Psoas muscle (tissue), 8 donors: ENCODE measurements at places on chromosomes 6 and 20. TPM values are rescaled to one million over a fixed set of nuclear protein-coding genes. Genes with fewer than 3 reads are reported as not detected.

- peaks cover 63% of the 10 kb centered on the region for H3K36me3 ChIP-seq
- H3K4me3 ChIP-seq, result no peak overlapping the region
- peak; percentile 73 for DNase-seq
- peak overlapping the region; percentile 33 for H3K27ac ChIP-seq
- peaks cover 17% of the 10 kb centered on the region for H3K4me1 ChIP-seq
Measured at GRCh38 chr20:45419188-45420091, 3.5 kb downstream of the PIGT start.

DNA sequence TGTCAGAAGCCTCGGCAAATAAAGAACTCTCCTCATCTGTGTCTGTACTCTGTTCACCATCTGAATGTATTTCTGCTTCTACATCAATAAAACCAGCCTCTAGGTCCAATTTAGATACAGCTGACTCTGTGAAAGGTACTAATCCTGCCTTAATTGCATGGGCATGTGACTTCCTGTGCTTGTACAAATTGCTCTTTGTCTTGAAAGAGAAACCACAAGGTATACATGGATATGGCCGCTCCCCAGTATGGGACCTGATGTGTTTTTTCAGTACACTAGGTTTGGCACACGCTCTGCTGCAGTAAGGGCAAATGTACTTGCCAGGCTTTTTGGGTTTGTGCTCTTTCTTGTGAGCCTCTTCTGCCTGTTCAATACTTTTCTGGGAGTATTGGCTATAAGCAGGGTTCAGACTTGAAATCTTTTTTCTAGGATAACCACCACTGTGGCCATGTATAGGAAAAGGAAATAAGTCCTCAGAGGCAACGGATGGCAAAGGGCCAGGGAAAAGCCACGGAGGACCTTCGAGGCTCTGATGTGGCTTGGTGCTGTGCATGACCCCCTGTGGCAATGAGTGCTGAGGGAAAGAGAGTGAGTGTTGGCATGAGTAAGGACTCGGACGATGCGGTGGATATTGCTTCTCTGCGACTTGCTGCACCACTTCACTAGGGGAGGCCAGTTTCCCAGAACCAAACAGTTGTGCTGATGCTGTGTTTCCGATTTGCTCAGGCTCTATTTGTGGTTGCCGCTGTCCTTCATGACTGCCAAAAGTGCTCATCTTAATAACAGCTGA lies 170.9 kb downstream of the HIVEP2 start:
- no peak overlapping the region for H3K4me3 ChIP-seq
- H3K36me3 ChIP-seq, result peaks cover 18% of the 10 kb centered on the region
- H3K27me3 ChIP-seq, result no peaks in the 10 kb centered on the region
- no peaks in the 10 kb centered on the region for H3K4me1 ChIP-seq

- H3K4me1 ChIP-seq, result no peaks in the 10 kb centered on the region
- H3K27ac ChIP-seq, result no peak overlapping the region
- no peaks in the 10 kb centered on the region for H3K36me3 ChIP-seq
- DNase-seq, result no peak
- no peak overlapping the region for H3K4me3 ChIP-seq
Measured at GRCh38 chr6:12355354-12355753, 65.2 kb downstream of the EDN1 start.

RAB44 gene
- total RNA-seq, result 0.06 TPM

GRCh38 chr6:125753218-125753936 lies 3.9 kb downstream of the HEY2 start:
- no peak overlapping the region for H3K27ac ChIP-seq
- peaks cover 66% of the 10 kb centered on the region for H3K36me3 ChIP-seq
- DNase-seq, result no peak
- no peaks in the 10 kb centered on the region for H3K27me3 ChIP-seq
- H3K4me1 ChIP-seq, result no peaks in the 10 kb centered on the region
- H3K4me3 ChIP-seq, result peak overlapping the region; percentile 89

- H3K27ac ChIP-seq, result no peak overlapping the region
- H3K27me3 ChIP-seq, result no peaks in the 10 kb centered on the region
- DNase-seq, result no peak
- no peak overlapping the region for H3K4me3 ChIP-seq
- no peaks in the 10 kb centered on the region for H3K4me1 ChIP-seq
Measured at GRCh38 chr6:72412709-72413044, 209.2 kb upstream of the KCNQ5 start.

NFKBIL1 gene
- total RNA-seq, result 19.1 TPM

DNA sequence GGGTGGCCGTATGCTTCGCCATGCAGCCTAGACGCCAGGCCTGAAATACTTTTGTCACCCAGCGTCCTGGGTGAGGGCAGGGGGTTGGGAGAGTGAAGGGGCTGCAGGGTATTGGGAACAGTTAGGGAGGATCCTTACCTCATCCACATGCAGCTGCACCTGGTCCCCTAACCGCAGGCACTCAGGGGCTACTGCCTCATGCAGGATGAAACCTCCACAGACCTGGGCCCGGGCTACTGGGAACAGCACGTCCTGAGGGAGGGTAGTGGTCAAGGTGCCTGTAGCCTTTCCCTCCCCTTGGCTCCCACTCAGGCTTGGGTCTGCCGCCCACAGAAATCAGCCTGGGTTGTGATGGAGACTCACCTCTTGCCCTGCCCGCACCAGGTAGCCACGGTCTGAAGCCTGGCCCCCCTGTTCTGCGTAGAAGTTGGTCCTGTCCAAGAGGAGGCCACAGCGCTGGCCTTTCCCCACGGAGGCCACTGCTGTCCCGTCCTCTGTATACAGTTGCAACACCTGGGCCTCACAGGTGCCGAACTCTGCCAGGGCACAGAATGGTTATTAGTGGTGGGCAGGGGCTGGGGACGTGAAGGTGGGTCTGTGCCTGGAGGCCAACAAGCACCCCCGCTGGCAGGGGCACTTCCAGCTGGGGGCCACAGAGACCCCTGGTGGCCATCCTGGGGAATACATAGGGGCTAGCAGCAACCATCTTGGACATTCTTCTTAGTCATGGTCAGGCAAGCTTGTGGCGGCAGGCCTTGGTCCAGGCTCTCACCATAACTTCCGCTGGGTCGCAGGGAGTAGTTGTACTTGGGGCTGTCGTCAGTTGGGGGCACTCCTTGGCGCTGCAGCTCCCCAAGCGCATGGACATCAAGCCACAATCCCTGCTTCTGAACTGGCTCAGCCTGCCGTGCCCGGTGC lies 8.6 kb downstream of the AARS2 start:
- no peak overlapping the region for H3K27ac ChIP-seq
- H3K4me3 ChIP-seq, result no peak overlapping the region
- DNase-seq, result peak; percentile 61

DNA sequence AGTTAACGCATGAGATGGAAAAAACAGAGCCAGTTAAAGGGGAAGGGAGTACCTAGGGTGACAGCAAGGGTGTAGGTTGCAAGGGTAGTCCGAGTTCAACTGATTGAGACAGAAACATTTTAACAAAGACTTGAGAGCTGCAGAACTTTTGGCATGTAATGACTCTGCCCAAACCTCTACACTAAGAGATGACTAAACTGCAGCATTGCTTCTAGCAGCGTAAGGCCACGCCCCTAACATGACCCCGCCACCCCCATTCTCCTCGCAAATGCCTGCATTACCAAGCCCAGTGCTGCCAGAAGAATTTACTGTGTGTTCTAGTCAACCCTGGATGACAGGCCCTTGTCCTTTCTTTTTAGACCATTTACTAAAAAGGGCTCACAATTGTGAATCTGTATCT lies 6.3 kb upstream of the HINT3 start:
- H3K4me1 ChIP-seq, result no peaks in the 10 kb centered on the region
- H3K4me3 ChIP-seq, result no peak overlapping the region
- no peak overlapping the region for H3K27ac ChIP-seq
- H3K36me3 ChIP-seq, result no peaks in the 10 kb centered on the region
- H3K27me3 ChIP-seq, result no peaks in the 10 kb centered on the region

- no peak overlapping the region for H3K27ac ChIP-seq
- no peaks in the 10 kb centered on the region for H3K36me3 ChIP-seq
- no peak for DNase-seq
- no peak overlapping the region for H3K4me3 ChIP-seq
- no peaks in the 10 kb centered on the region for H3K27me3 ChIP-seq
Measured at GRCh38 chr6:78831492-78831891, 35.9 kb upstream of the IRAK1BP1 start.

DNA sequence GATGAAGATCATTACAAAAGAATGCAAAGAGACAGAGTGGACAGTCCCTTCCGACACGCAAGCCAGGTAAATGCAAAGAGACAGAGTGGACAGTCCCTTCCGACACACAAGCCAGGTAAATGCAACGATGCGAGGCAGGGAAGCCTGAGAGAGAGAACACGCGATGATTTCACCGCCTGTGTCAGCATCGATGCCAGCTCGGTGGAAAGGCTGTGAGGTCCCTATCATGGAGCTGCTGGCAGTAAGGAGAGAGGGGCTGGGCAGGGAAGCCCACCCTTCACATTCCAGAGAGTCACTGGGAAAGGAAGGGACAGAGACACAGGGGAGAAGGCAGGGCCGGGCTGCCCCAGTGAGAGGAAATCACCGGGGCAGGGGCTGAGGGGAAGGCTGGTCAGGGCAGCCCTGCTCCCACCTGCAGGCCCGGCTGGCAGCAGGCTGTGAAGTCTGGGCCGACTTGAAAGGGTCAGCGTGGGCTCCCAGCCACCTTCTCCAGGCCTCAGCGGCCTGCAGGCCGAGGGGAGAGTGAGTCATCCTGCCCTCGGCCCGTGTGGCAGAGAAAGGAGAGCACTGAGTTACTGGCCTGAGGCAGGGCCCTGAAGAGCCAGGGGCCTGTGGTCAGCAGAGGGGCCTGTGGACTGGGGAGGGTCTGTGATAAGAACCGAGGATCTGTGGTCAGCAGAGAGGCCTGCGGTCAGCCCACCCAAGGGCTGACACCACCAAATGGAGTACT lies 80.4 kb downstream of the DACT2 start:
- H3K4me1 ChIP-seq, result no peaks in the 10 kb centered on the region
- H3K27ac ChIP-seq, result no peak overlapping the region
- no peak for DNase-seq

ADTRP gene
- total RNA-seq, result not detected

PAK5 gene
- not detected for total RNA-seq

DNA sequence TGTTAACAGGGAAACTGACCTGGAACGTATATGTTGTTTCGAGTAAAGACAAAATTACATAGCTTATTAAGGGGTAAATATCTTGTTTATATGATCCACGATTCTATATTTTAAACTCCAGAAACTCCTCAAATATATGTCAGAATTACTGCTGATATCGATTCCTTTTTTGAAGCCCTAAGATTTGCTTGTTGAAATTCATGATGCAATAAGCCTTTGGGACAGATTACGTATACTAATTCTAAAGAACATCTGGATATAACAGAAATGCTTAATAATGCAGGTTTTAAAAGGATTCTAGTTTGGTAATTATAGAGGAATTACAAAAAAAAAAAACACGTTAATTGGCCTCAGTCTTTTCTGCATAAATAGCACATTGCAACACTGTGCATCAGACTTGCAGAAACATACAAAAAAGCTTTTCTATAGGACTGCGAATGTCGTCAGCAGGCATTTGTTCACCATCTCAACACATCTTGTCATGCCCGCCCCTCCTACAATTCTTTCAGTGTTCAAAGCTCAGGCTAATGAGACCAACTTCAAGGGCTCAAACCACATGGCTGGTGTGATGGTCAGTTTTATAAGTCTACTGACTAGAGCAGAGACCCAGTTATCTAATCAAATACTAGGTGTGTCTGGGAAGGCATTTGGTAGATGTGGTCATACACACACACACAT lies 74.9 kb downstream of the AGPAT4 start:
- no peaks in the 10 kb centered on the region for H3K36me3 ChIP-seq
- H3K27me3 ChIP-seq, result no peaks in the 10 kb centered on the region
- no peak for DNase-seq
- H3K27ac ChIP-seq, result no peak overlapping the region
- no peak overlapping the region for H3K4me3 ChIP-seq

IL17F gene
- not detected for total RNA-seq

NT5E gene
- total RNA-seq, result 3.5 TPM

PPT2 gene
- total RNA-seq, result 11.3 TPM

EMILIN3 gene
- total RNA-seq, result not detected

GRCh38 chr6:52616059-52616690 lies 39.3 kb upstream of the TRAM2 start:
- no peaks in the 10 kb centered on the region for H3K36me3 ChIP-seq
- no peaks in the 10 kb centered on the region for H3K4me1 ChIP-seq
- DNase-seq, result no peak
- H3K27ac ChIP-seq, result no peak overlapping the region

DNA sequence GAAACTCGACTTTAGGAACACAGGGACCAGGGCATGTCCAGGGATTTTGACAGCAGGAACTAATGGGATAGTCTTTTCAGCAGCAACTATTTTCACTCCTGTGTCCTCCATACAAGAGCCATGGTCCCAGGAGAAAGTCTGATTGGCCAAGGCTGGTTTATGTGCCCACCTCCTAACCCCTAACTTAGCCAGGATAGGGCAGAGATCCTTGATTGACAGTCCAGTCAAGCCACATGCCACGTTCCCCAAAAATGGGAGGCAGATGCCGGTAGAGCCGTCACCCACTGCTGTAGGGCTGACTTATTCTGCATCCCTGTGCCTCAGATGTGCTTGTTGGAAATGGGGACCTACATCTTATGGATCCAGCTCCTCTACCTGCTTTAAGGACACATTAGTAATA lies 22.3 kb downstream of the SLC2A10 start:
- H3K4me3 ChIP-seq, result no peak overlapping the region
- no peak overlapping the region for H3K27ac ChIP-seq
- DNase-seq, result no peak
- H3K36me3 ChIP-seq, result no peaks in the 10 kb centered on the region
- no peaks in the 10 kb centered on the region for H3K4me1 ChIP-seq

PHACTR1 gene
- 0.85 TPM for total RNA-seq

- no peak overlapping the region for H3K27ac ChIP-seq
- H3K4me3 ChIP-seq, result no peak overlapping the region
- no peaks in the 10 kb centered on the region for H3K36me3 ChIP-seq
Measured at GRCh38 chr6:151709329-151709728, 98.2 kb upstream of the ESR1 start.

- no peak overlapping the region for H3K27ac ChIP-seq
- H3K27me3 ChIP-seq, result no peaks in the 10 kb centered on the region
- DNase-seq, result peak; percentile 22
- peaks cover 4% of the 10 kb centered on the region for H3K4me1 ChIP-seq
- H3K36me3 ChIP-seq, result no peaks in the 10 kb centered on the region
Measured at GRCh38 chr6:47098570-47098993, 56.5 kb upstream of the ADGRF1 start.

- peaks cover 48% of the 10 kb centered on the region for H3K4me1 ChIP-seq
- H3K27me3 ChIP-seq, result no peaks in the 10 kb centered on the region
- H3K36me3 ChIP-seq, result no peaks in the 10 kb centered on the region
- DNase-seq, result no peak
- peak overlapping the region; percentile 53 for H3K27ac ChIP-seq
Measured at GRCh38 chr6:34645627-34646026, 50.9 kb downstream of the ILRUN start.

GRCh38 chr6:146546443-146547043 lies 2.9 kb downstream of the RAB32 start:
- H3K4me1 ChIP-seq, result peaks cover 6% of the 10 kb centered on the region
- H3K36me3 ChIP-seq, result peaks cover 5% of the 10 kb centered on the region
- H3K27ac ChIP-seq, result no peak overlapping the region
- peak overlapping the region; percentile 65 for H3K4me3 ChIP-seq
- peaks cover 7% of the 10 kb centered on the region for H3K27me3 ChIP-seq
- DNase-seq, result no peak

GRCh38 chr6:70072540-70073179 lies 206.3 kb downstream of the COL19A1 start:
- no peak for DNase-seq
- no peaks in the 10 kb centered on the region for H3K27me3 ChIP-seq
- no peak overlapping the region for H3K27ac ChIP-seq
- no peaks in the 10 kb centered on the region for H3K36me3 ChIP-seq
- no peaks in the 10 kb centered on the region for H3K4me1 ChIP-seq
- H3K4me3 ChIP-seq, result no peak overlapping the region

- H3K27me3 ChIP-seq, result no peaks in the 10 kb centered on the region
- peaks cover 75% of the 10 kb centered on the region for H3K36me3 ChIP-seq
- H3K27ac ChIP-seq, result no peak overlapping the region
- no peaks in the 10 kb centered on the region for H3K4me1 ChIP-seq
- no peak overlapping the region for H3K4me3 ChIP-seq
Measured at GRCh38 chr20:3647473-3647872, 15.7 kb downstream of the GFRA4 start.

FBXO9 gene
- total RNA-seq, result 74.2 TPM

HLA-DRB1 gene
- total RNA-seq, result 36.3 TPM

NKX2-2 gene
- total RNA-seq, result not detected
